Hair follicle dermal papilla cell (primary cell): ENCODE measurements at places on chromosomes 12 and 14. TPM values are rescaled to one million over a fixed set of nuclear protein-coding genes. Genes with fewer than 3 reads are reported as not detected.

LHX5 gene
- not detected in 2 replicates for total RNA-seq

B4GALNT1 gene
- 3.8 and 5.7 TPM in 2 replicates for total RNA-seq

DTD2 gene
- 47.4 and 48.6 TPM in 2 replicates for total RNA-seq

ABCD2 gene
- total RNA-seq, result under 0.01 and 0.12 TPM in 2 replicates

C1R gene
- 363 and 481 TPM in 2 replicates for total RNA-seq

NKX2-1 gene
- total RNA-seq, result not detected in 2 replicates

MGAT4C gene
- total RNA-seq, result under 0.01 TPM in 1 of 2 replicates, not detected in the other

P2RX4 gene
- 19.0 and 30.0 TPM in 2 replicates for total RNA-seq

NPFF gene
- not detected in 2 replicates for total RNA-seq

INHBC gene
- not detected in 2 replicates for total RNA-seq

HOXC6 gene
- total RNA-seq, result 0.24 TPM in 1 of 2 replicates, not detected in the other

CFAP251 gene
- total RNA-seq, result 4.0 and 4.5 TPM in 2 replicates

SLC17A8 gene
- not detected in 2 replicates for total RNA-seq

AHSA1 gene
- total RNA-seq, result 39.4 and 40.0 TPM in 2 replicates

SAMD15 gene
- total RNA-seq, result 2.8 and 3.0 TPM in 2 replicates

SYNE3 gene
- 46.9 and 56.1 TPM in 2 replicates for total RNA-seq

SLC39A5 gene
- not detected in 2 replicates for total RNA-seq

C12orf50 gene
- not detected in 2 replicates for total RNA-seq

SYCP3 gene
- 0.16 TPM in 1 of 2 replicates, not detected in the other for total RNA-seq

ACOT6 gene
- 0.16 TPM in 1 of 2 replicates, not detected in the other for total RNA-seq

IPO4 gene
- total RNA-seq, result 45.1 and 55.2 TPM in 2 replicates

BMAL2 gene
- 7.3 and 10.3 TPM in 2 replicates for total RNA-seq

THTPA gene
- 24.2 and 34.4 TPM in 2 replicates for total RNA-seq

GNB3 gene
- 1.9 and 5.8 TPM in 2 replicates for total RNA-seq

MAP1LC3B2 gene
- total RNA-seq, result 0.36 and 0.49 TPM in 2 replicates

TPH2 gene
- not detected in 2 replicates for total RNA-seq

GPR137C gene
- total RNA-seq, result 0.12 and 0.49 TPM in 2 replicates

MYF5 gene
- not detected in 2 replicates for total RNA-seq

PLEKHD1 gene
- under 0.01 and 0.24 TPM in 2 replicates for total RNA-seq

NEUROD4 gene
- not detected in 2 replicates for total RNA-seq

PSEN1 gene
- 57.4 and 65.5 TPM in 2 replicates for total RNA-seq

SLC8A3 gene
- not detected in 2 replicates for total RNA-seq

PPP4R4 gene
- total RNA-seq, result 2.7 and 5.4 TPM in 2 replicates

HIF1A gene
- total RNA-seq, result 740 and 1,019 TPM in 2 replicates

CCDC60 gene
- not detected in 2 replicates for total RNA-seq

ZDHHC22 gene
- not detected in 2 replicates for total RNA-seq

CAPZA3 gene
- not detected in 2 replicates for total RNA-seq

NINJ2 gene
- 0.36 TPM in 1 of 2 replicates, not detected in the other for total RNA-seq

CIROP gene
- total RNA-seq, result 0.12 TPM in 1 of 2 replicates, not detected in the other

NANOG gene
- total RNA-seq, result not detected in 2 replicates

DUSP6 gene
- 9.7 and 12.3 TPM in 2 replicates for total RNA-seq

NGB gene
- total RNA-seq, result not detected in 2 replicates

TTC7B gene
- total RNA-seq, result 27.2 and 32.6 TPM in 2 replicates

STYK1 gene
- total RNA-seq, result 2.3 and 4.9 TPM in 2 replicates

P2RX2 gene
- total RNA-seq, result not detected in 2 replicates

POTEM gene
- total RNA-seq, result not detected in 2 replicates

EIF5 gene
- total RNA-seq, result 211 and 233 TPM in 2 replicates

SCNN1A gene
- total RNA-seq, result 0.85 and 1.5 TPM in 2 replicates

LALBA gene
- 0.24 TPM in 1 of 2 replicates, not detected in the other for total RNA-seq

PLA2G1B gene
- total RNA-seq, result not detected in 2 replicates

SPTB gene
- under 0.01 TPM in 1 of 2 replicates, not detected in the other for total RNA-seq

OR4K14 gene
- not detected in 2 replicates for total RNA-seq

C14orf132 gene
- 28.4 and 32.3 TPM in 2 replicates for total RNA-seq

TMEM119 gene
- total RNA-seq, result 904 and 1,008 TPM in 2 replicates

ACSM4 gene
- total RNA-seq, result not detected in 2 replicates

SSPN gene
- total RNA-seq, result 17.4 and 22.6 TPM in 2 replicates
